ENCODE measurements at places on chromosomes 13 and 19. TPM values are rescaled to one million over a fixed set of nuclear protein-coding genes. Genes with fewer than 3 reads are reported as not detected.

GRCh38 chr13:52010890-52011631, at the start of gene ATP7B:
TSS of gene ATP7B (minus strand) at chr13:52011450. CDS start at chr13:52011337, 113 bp downstream.
- no peak for DNase-seq
- no peaks in the 10 kb centered on the region for H3K36me3 ChIP-seq
- peaks cover 14% of the 10 kb centered on the region for H3K4me1 ChIP-seq
- peak within 1 kb of the TSS; percentile 95 for H3K4me3 ChIP-seq
- peaks cover 26% of the 10 kb centered on the region for H3K27me3 ChIP-seq

- no peak overlapping the region for H3K27ac ChIP-seq
- no peak overlapping the region for H3K4me3 ChIP-seq
- DNase-seq, result no peak
Observed at GRCh38 chr13:84491952-84492351, 609.7 kb upstream of the SLITRK1 start.

- H3K4me3 ChIP-seq, result peak overlapping the region; percentile 30
- H3K4me1 ChIP-seq, result peaks cover 38% of the 10 kb centered on the region
- H3K27me3 ChIP-seq, result no peaks in the 10 kb centered on the region
- no peaks in the 10 kb centered on the region for H3K36me3 ChIP-seq
- H3K27ac ChIP-seq, result no peak overlapping the region
Observed at GRCh38 chr19:55625004-55625326, 599 bp upstream of the ZNF784 start.

DNA sequence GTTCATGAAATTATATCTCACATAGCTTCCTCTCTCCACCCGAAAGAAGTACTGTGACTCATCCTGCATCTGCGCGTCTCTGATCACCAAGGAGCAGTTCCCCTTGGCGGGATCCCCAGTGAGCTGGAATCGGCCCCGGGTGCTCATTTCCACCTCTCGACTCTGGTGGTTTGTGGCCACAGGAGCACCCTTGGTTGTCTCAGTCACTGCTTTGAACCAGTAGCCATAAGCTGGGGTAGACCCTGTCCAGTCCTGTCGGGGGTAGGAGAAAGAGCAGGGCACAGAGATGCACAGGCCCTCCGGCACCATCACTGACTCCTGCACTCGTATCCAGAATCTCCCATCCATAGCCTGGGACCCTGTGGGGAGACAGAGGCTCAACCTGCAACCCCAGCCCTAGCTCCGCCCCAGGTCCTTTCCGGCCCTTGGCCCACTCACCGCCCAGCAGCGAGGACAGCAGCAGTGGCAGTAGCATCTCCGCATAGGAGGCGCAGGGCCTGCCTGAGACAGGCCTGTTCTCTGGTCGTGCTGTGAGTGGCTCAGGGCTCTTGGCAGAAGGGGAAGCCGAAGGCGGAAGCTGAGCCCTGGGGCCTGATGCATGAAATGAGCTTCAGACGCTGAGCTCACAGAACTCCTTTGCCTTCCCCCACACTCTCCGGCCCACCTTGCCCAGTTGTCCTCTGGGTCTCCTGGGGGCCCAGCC, at the start of gene SIGLEC10:
TSS of gene SIGLEC10 (minus strand) at position 536 of the 703 bp plus-strand sequence. CDS start at position 475, 61 bp downstream.
- no peaks in the 10 kb centered on the region for H3K27me3 ChIP-seq
- no peak for DNase-seq
- no peaks in the 10 kb centered on the region for H3K36me3 ChIP-seq

DNA sequence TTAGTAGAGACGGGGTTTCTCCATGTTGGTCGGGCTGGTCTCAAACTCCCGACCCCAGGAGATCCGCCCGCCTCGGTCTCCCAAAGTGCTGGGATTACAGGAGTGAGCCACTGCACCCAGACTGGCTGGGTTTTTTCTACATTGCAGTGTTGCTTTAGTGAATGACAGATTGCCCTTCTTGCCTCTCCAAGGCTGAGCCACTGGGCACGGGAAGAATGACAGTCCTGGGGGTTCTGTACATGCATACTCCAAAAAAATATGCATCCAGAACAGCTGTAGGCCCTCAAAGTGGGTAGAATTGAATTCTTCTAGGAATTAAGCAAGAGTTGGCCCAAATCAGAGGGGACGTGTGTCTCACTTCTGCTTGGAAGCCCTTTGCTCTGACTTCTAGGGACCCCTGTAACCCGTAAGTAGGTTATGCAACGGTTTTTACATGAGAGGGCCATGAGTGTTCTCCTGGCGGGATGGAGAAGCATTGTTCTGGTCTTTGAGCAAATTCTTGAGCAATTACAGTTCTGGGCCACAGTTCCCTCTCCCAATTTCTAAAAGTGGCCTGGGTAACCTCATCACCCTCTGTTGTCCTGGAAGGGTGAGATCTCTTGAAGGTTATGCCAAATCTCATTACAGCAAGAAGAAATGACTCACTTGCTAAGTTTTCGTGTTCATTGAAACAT, 3.6 kb downstream of the ACTN4 start:
- peak overlapping the region; percentile 88 for H3K4me3 ChIP-seq
- no peaks in the 10 kb centered on the region for H3K27me3 ChIP-seq
- H3K36me3 ChIP-seq, result no peaks in the 10 kb centered on the region
- DNase-seq, result no peak
- H3K4me1 ChIP-seq, result peaks cover 76% of the 10 kb centered on the region
- peak overlapping the region; percentile 87 for H3K27ac ChIP-seq

DNA sequence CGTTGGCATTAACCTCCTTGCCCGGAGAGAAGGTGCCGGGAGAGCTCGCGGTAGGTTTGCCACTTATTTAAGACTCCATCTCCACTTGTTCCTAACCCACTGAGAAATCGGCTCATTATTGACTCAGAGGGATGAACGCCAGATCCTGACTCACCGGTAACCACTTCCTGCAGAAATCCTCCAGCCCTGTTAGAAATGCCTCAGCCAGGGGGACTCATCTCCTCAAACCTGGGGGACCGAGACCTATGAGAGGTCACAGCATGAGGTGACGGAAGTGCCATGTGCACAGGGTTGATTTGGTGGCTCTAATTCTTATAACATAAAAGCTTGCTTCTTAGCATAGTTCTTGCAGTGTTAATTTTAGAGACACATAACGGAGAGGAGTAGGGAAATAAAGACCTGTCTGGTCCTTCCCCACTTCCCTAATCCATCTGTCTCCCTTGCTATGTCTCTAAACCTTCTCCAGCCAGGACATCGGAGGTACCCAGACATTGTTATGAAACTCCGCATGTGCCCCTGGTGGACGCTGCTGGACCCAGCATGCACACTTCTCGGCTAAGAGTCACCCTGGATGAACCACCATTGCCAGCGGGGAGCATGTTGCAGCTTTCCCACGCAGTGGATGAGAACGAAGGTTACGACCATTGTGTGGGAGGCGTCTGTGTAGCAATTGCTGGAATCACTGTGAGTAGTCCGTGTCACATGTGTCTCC, 158.9 kb downstream of the EFNB2 start:
- no peak for DNase-seq
- no peaks in the 10 kb centered on the region for H3K27me3 ChIP-seq
- H3K4me3 ChIP-seq, result no peak overlapping the region
- H3K4me1 ChIP-seq, result peaks cover 18% of the 10 kb centered on the region

GRCh38 chr13:24276306-24276705, 33.1 kb upstream of the C1QTNF9 start:
- no peaks in the 10 kb centered on the region for H3K36me3 ChIP-seq
- H3K27me3 ChIP-seq, result no peaks in the 10 kb centered on the region
- peaks cover 24% of the 10 kb centered on the region for H3K4me1 ChIP-seq
- DNase-seq, result no peak
- H3K4me3 ChIP-seq, result no peak overlapping the region

GRCh38 chr13:91232716-91233115, 114.8 kb upstream of the MIR17HG start:
- H3K27ac ChIP-seq, result no peak overlapping the region

DNA sequence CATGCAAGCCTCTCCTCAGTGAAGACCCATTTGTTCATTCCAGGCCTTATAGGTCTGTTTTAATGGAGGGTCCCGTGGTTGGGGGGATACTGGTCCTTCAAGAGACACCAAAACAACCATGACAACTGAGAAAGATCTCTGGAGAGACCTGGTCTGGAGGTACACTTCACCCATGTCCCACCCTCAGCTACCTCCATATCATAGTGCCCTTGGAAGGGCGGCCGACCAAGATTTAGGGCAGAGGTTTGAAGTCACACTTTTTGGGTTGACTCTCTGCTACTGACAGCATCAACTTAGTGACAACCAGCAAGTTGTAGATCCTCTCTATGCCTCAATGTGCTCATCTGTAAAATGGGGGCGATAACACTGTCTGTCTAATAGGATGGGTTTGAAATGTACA, 177.3 kb downstream of the TSHZ3 start:
- H3K27me3 ChIP-seq, result no peaks in the 10 kb centered on the region
- no peak overlapping the region for H3K4me3 ChIP-seq
- no peaks in the 10 kb centered on the region for H3K4me1 ChIP-seq
- no peak overlapping the region for H3K27ac ChIP-seq

GRCh38 chr13:66795636-66796035, 434.5 kb downstream of the PCDH9 start:
- no peaks in the 10 kb centered on the region for H3K4me1 ChIP-seq
- H3K27me3 ChIP-seq, result no peaks in the 10 kb centered on the region
- DNase-seq, result no peak

DNA sequence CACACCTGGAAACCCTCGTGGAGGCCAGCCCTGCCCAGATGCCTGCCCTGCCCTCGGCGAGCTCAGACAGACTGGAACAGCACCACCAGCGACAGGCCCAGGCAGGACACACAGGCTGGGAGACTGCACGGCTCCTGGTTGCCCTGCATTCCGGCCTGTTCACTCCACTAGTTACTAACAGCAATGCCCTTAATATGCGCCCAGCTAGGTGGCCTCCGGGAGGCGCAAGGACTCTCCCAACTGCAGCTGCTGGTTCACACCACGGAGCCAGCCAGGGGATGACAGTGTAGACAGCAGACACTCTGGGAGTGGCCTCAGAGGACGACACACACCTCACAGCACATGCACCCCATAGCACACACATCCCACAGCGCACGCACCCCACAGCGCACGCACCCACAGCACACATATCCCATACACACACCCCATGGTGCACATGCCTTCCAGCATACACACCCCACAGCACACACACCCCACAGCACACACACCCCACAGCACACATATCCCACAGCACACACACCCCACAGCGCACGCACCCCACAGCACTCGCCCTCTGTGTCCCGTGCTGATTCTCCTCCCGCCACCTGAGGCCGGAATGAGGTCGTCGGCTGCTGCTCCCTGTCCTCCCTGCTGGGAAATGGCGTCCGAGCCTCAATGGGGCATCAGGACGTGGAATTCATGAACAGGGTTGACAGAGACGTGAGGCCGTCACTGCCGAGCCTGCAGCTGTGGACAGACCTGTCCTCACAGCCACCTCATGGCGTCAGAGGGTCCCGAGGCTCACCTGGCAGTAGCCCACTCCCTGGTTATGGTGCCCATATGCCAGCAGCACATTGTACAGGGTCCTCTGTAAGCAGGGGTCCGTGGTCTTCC, 13.6 kb downstream of the GRTP1 start:
- H3K4me1 ChIP-seq, result peaks cover 8% of the 10 kb centered on the region
- DNase-seq, result no peak
- no peaks in the 10 kb centered on the region for H3K27me3 ChIP-seq
- no peak overlapping the region for H3K4me3 ChIP-seq
- H3K36me3 ChIP-seq, result no peaks in the 10 kb centered on the region

GRCh38 chr19:30227012-30227621, 145.1 kb upstream of the ZNF536 start:
- peaks cover 6% of the 10 kb centered on the region for H3K4me1 ChIP-seq
- H3K36me3 ChIP-seq, result no peaks in the 10 kb centered on the region
- peaks cover 100% of the 10 kb centered on the region for H3K27me3 ChIP-seq
- H3K4me3 ChIP-seq, result peak overlapping the region; percentile 39
- DNase-seq, result no peak
- no peak overlapping the region for H3K27ac ChIP-seq

GRCh38 chr13:39811696-39812095, 156.2 kb downstream of the COG6 start:
- DNase-seq, result no peak
- no peak overlapping the region for H3K4me3 ChIP-seq
- H3K27me3 ChIP-seq, result no peaks in the 10 kb centered on the region
- H3K4me1 ChIP-seq, result no peaks in the 10 kb centered on the region
- H3K27ac ChIP-seq, result no peak overlapping the region

KCTD12 gene
- total RNA-seq, result 193 TPM

SHKBP1 gene
- total RNA-seq, result 73.9 TPM

MAST3 gene
- 17.0 TPM for total RNA-seq

AZU1 gene
- 1.3 TPM for total RNA-seq

MAST1 gene
- 0.29 TPM for total RNA-seq

ZNF763 gene
- total RNA-seq, result 5.7 TPM

CAPN12 gene
- 1.7 TPM for total RNA-seq

All from left lung (tissue), 14 donors.